ENCODE measurements at places on chromosomes 5 and 9.

DNA sequence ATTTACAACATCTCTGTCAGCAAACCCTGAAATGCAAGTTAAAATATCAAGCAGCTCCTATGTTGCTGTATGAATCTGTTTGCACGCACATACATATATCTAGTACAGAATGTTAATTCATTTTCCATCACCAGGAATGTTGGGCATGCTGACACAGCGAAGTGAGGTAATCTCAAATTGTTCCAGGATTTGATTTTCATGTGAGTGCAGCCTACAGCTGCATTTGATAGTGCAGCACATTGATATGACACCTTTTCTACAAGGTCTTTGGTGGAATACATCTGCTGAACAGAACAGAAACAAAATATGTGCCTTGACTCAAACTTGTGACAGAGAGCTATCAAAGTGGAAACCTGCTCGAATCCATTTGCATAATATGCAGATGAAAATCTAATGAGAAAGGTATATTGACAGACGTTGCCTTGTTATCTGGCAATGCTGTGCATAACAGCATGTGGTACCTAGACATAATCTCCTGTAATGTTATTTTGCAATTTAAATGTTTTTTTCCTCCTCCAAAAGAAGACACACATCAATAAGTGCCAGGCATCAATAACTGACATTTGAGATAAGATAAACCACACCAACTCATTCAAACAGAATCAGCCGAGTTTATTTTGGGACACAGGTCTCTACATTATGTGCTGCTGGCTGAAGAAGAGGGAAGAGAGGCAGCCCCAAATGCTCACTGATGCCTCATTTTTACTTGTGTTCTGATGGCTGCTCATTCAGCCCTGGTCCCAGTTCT, 512.2 kb downstream of the ZNF608 start:
- no peak for DNase-seq

- no peak for DNase-seq
Measured at GRCh38 chr9:91934654-91935053, 15.4 kb downstream of the ROR2 start.

DNA sequence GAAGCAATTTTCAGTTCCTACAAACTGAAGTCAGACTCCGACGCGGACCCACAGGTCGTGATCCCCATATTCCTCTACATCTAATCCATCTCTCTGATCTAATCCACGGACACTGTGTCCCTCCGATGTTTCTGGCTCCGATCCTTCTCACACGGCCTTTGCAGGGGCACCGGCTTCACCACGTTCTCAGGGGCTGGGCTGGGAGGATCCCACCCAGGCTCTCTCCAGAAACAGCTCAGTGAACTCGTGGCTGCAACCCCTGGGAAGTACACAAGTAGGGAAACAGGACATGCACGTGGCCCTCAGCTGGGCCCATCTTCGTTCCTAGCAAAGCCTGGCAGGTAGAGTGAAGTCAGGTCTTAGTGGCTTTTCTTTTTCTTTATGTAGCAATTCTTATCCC, 49.1 kb upstream of the OLFM1 start:
- no peak for DNase-seq

- no peak for DNase-seq
Measured at GRCh38 chr5:158929552-158930218, 170.0 kb downstream of the EBF1 start.

DNA sequence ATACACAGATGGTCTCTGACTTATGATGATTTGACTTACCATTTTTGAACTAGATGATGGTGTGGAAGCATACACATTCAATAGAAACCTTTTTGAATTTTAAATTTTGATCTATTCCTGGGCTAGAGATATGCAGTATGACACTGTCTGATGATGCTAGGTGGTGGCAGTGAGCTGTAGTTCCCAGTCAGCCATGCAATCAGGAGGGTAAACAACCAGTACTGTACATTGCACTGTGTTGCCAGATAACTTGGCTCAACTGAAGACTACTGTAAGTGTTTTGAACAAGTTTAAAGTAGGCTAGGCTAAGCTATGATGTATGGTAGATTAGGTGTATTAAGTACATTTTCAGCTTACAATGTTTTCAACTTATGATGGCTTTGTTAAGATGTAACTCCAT, 859.1 kb upstream of the ARRDC3 start:
- no peak for DNase-seq

Data from hippocampal formation (tissue), 2 donors.